ENCODE measurements at places on chromosomes 7 and 10. TPM values are rescaled to one million over a fixed set of nuclear protein-coding genes. Genes with fewer than 3 reads are reported as not detected.

ADCY1 gene
- total RNA-seq = 1.2 TPM

PTPRZ1 gene
- not detected for total RNA-seq

DNA sequence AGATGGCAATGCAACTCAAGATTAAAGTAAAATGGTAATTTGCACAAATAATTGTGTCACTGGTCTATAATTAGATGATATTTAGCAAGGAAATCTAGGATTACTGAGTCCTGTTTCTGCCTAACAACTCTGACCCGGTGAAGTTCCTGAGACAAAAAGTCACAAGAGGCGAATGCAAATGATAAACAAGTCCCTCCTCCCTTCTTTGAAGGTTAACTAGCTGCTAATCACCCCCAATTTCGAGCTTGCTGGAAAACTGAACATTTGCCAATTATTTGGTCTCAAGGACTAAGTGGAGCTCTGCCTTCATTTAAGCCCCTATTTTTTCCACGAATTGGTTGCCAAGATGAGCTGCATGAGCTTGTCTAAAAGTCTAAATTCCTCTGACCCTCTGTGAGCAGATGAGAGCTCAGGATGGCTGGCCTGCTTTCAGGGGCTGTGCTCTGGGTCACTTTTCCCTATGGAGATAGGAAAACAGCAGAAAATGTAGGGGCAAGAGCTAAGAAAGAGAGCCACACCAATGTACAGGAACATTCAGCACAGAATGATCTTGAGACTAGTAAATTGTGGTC, 127.3 kb downstream of the MBL2 start:
- no peak for DNase-seq
- H3K4me1 ChIP-seq = no peaks in the 10 kb centered on the region
- H3K27me3 ChIP-seq = no peaks in the 10 kb centered on the region
- H3K4me3 ChIP-seq = no peak overlapping the region

GRCh38 chr7:90629297-90629918, 33.3 kb downstream of the CDK14 start:
- no peaks in the 10 kb centered on the region for H3K27me3 ChIP-seq
- H3K4me3 ChIP-seq = no peak overlapping the region
- no peak for DNase-seq
- H3K27ac ChIP-seq = no peak overlapping the region

DNA sequence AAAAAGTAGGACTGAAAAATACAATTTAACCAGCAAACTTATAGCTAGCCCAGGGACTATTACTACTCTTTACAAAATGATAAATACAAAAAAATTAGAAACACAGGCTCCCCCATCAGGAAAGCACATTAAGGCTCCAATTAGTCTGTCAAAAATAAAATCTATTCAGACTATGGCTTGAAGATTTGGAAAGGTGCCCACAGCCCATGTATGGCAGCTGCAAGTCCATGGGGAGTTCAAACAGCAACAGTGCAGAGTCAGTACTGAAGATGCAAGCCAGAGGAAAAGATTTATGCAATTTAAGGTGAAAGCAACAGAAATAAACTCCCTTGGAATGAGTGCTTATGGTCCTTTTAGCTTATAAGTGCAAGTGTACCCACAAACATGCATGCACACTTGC, 29.7 kb downstream of the IMMP2L start:
- H3K36me3 ChIP-seq = peaks cover 10% of the 10 kb centered on the region
- H3K4me1 ChIP-seq = peaks cover 16% of the 10 kb centered on the region
- DNase-seq = no peak
- H3K27ac ChIP-seq = no peak overlapping the region
